Vagina (tissue), 2 donors: ENCODE measurements at places on chromosomes 6 and 20.

GRCh38 chr6:136991646-136992045 is 53.1 kb downstream of the IL20RA start:
- no peak overlapping the region for H3K27ac ChIP-seq
- peaks cover 16% of the 10 kb centered on the region for H3K4me1 ChIP-seq
- H3K4me3 ChIP-seq = no peak overlapping the region
- DNase-seq = no peak
- no peaks in the 10 kb centered on the region for H3K27me3 ChIP-seq

- no peaks in the 10 kb centered on the region for H3K36me3 ChIP-seq
- H3K4me1 ChIP-seq = peaks cover 26% of the 10 kb centered on the region
- DNase-seq = no peak
- no peak overlapping the region for H3K4me3 ChIP-seq
- peaks cover 37% of the 10 kb centered on the region for H3K27me3 ChIP-seq
Measured at GRCh38 chr20:63177134-63177784, 38.7 kb downstream of the YTHDF1 start.

DNA sequence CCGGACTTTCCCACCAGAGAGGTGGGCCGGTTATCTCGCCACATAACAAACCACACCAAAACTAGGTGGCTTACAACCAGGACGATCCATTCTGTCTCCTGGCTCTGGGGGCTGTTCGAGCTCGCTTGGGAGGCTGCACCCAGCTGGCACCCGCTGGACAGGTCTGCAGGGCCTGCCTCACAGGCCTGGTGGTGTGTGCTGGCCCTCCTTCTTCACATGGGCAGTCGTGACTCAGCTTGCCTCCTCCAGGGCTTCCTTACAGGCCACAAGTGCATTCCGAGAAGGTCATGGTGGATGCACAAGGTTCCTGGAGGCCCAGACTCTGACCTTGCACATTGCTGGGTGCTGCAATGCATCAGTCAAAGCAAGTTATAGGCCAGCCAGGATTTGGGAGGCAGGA is 34.2 kb downstream of the FOXF2 start:
- H3K27me3 ChIP-seq = no peaks in the 10 kb centered on the region
- no peaks in the 10 kb centered on the region for H3K36me3 ChIP-seq
- DNase-seq = no peak
- H3K4me1 ChIP-seq = no peaks in the 10 kb centered on the region

GRCh38 chr20:10898552-10898951 is 224.8 kb upstream of the JAG1 start:
- H3K27ac ChIP-seq = no peak overlapping the region
- peaks cover 6% of the 10 kb centered on the region for H3K4me1 ChIP-seq
- H3K36me3 ChIP-seq = no peaks in the 10 kb centered on the region
- H3K4me3 ChIP-seq = no peak overlapping the region
- DNase-seq = no peak
- H3K27me3 ChIP-seq = no peaks in the 10 kb centered on the region

DNA sequence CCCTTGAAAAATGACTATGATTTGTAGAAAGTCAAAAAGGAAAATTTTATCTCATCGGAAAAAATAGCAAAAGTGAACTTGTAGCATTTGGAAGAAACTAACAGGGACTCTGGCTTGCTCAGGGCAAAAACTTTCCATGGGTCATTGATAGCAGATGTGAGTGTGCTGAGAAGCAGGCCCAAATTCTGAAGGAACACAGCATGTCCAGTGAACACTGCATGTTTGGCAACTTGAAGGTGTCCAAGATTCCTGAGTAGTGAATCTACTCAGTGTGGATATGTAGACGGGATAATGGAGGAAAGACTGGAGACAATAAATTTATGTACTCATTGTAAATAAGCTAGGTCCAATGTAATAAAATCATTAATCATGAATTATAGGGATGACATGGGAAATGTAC is 8.2 kb downstream of the SLC17A2 start:
- no peaks in the 10 kb centered on the region for H3K27me3 ChIP-seq
- H3K27ac ChIP-seq = no peak overlapping the region
- no peaks in the 10 kb centered on the region for H3K36me3 ChIP-seq
- DNase-seq = no peak
- H3K4me1 ChIP-seq = no peaks in the 10 kb centered on the region

DNA sequence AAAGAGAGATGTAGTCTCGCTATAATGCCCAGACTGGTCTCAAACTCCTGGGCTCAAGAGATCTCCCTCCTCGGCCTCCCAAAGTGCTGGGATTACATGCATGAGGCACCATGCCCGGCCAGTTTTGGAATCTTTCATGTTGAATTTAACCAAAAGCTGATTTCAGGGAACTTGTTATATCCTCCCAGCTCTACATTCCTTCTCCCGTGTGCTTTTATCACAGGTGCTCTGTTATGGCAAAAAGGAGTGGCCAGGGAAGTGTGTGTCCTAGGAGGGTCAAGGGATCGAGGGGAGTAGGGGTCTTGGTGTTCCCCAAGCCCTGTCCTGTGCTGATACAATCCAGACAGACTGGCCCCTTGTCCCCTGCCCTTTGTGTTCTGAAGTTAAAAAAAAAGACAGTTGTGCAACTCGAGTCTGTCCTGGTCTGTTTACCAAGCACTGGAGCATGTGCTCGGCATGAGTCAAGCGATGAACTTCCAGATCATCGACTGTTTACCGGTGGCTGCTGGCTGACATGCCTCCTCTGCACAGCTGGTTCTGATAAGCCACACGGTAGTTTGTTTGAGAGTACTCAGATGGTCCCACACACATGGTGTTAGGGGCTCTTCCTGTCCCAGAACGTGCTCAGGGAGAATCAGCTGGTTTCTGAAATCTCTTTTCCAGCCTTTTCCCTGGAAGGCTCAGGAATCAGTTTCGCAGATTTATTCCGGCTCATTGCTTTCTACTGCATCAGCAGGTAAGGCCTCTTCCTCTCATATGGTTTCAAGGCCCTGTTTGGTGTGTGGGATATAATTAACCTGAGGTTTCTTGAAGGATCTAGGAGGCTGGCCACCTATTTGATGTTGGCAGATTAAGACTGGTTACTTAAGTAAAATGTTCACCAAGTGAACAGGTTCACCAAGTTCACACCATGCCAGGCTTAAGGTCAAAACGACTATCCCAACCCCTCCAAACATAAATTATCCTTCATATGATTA is 52.6 kb upstream of the NAA20 start:
- no peaks in the 10 kb centered on the region for H3K36me3 ChIP-seq
- no peaks in the 10 kb centered on the region for H3K27me3 ChIP-seq
- H3K4me3 ChIP-seq = no peak overlapping the region

GRCh38 chr20:37204056-37204455 is 24.7 kb upstream of the MROH8 start:
- no peak for DNase-seq
- peaks cover 62% of the 10 kb centered on the region for H3K36me3 ChIP-seq
- no peaks in the 10 kb centered on the region for H3K27me3 ChIP-seq
- no peak overlapping the region for H3K27ac ChIP-seq
